ENCODE measurements at places on chromosomes 3 and 15.

GRCh38 chr3:9686703-9687102 lies 16.9 kb upstream of the CPNE9 start:
- DNase-seq: no peak

- DNase-seq: no peak
These were observed 22.3 kb downstream of the IL5RA start for GRCh38 chr3:3087716-3088465.

DNA sequence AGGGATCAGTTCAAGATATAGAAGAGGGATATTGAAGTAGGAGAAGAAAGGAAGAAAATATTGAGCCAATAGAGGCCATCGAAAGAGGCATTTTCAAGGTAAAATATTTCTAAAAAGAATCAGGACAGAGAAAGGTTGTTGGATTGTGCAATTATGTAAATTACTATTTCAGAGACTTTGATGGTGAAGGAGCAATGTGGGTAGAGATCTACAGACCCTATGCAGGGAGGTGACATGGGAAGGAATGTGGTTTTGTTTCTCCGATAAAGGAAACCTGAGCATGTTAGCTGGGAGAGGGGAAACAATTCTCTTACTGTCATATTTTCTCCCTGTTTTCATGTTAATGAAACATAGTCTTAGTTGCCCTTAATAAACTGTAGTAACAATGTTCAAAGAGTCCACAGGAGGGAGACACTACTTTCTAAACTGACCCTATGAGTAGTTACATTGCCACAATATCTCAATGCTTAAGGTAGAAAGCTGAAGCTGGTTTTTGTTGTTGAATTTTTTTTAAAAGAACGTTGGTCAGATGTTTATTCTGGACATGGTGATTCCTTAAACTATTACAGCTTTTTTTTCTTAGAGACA lies 133.3 kb downstream of the GRM7 start:
- no peak for DNase-seq

DNA sequence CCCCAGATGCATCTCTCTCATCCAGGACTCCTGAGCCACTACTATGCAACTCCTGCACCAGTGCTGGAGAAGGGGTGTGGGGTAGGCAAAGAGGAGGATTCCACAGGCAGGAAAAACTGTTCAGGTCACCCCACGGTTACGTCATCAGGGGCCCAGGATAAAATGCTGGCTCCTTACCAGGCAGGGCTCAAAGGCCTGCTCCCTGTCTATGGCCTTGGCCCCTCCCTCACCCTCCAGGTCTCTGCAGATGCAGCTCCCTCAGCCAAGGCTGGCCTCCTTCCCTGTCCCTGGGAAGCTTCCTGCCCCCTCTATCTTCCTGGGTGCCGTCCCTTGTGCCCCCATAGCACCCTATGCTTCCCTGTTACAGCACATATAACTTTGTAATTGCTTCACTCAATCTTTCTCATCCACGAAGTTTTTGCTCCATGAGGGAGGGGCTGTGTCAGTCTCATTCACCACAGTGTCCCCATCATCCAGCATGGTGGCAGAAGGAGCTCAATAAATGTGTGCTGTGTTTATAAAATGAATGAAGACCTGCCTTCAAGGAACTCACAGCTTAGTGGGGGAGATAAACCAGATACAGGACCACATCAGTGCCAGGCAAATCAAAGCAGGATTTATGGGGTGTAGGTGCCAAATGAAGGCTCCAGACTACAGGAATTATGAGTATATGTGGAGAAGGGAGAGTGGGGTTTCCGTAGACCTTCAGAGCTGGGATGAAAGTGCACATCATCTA lies 18.6 kb downstream of the KBTBD13 start:
- DNase-seq: no peak

GRCh38 chr15:41115161-41115651 lies 874 bp downstream of the INO80 start:
- no peak for DNase-seq

DNA sequence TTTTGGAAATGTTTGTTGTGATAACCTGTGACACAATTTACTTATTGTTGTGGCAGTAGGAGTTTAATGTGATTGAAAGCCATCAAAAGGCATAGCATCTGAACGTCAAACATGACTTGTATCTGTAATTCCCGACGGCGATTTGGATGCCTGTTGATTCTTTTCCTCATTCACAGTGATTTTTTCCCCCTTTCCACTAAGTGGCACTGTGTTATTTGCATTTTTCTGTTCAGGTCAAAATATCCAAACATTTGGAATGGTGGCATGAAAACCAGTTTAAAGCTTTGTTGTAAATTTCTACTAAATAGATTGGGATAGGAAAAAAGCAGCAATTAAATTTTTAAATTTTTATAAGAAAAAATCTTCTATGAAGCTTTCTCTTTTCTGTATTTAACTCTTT lies 259.9 kb upstream of the KCNH8 start:
- DNase-seq: no peak

- no peak for DNase-seq
These were observed 9.3 kb upstream of the DPPA2 start for GRCh38 chr3:109325657-109326056.

DNA sequence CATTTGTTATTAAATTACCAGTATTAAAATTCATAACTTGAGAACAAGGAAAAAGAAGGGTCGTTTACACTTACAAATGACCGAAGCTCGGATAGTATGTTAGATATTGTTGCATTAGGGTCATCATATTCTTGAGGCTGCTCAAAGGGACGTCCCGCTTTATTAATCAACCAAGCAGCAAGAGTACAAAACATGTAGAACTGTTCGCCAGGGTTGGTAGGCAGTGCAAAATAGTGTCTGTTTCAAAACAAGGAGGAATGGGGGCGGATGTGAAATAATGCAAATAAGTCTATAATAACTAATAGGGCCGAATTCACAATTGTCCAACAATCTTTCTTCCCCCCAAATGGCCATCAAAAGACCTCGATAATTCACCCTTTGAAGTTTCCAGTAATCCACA lies 2.9 kb downstream of the IFT57 start:
- DNase-seq: no peak

DNA sequence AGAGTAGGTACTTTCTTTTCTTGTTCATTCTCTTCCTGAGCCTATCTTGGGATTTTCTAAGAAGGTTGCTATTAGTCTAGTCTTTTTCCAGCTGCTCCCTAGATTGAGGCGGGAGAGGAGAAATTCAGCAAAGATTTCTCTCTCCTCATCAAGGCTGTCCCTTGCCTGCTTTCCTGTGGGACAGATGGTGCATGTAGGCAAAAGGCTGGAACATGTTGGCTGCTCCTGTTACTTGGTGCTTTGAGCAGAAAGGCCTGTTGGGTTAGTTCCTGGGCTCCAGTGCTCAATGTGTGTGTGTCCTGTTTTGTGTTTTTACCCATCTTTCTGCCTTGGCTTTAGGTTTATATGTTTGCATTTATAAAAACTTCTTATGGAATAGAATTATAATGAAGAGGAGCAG lies 9.1 kb upstream of the SNRPN start:
- no peak for DNase-seq

DNA sequence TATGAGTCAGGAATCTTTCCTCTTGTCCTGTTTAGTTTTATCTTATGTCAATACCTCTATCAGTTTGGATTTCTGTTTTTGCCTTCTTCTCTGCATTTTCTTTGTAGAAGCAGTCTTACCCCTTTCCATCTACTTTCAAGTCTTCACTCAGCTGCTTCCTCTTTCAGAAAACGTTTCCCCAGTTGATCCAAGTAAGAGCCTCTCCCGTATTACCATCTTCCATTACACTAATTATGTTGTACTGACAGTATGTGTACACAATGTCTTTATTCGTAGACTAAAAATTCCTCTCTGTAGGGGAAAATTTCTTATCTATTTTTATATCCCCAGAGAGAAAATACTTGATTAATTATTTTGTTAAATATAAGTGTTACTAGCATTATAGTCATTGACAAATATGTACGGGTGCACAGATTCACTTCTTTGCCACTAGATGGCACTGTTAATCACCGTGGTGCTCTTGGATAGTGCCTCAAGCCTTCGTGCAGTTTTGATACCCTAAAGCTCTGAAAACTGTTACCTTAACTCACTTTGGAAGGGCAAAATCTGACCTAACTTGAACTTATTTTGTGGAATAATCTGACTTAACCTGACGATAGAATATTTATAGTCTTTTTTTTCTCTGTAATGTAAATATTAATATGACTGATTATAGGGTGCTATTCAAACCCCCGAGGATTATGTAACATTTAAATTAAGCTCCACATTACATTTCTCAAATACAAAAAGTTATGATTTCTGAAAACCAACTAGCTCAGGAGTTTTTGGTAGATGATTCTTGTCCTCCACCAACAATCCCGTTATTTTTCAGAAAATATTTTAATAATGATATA lies 74.2 kb upstream of the POU1F1 start:
- no peak for DNase-seq

Measured in activated naive CD4-positive, alpha-beta T cell (primary cell).